Muscle of back (tissue), 13 donors: ENCODE measurements at places on chromosomes 3 and 15. TPM values are rescaled to one million over a fixed set of nuclear protein-coding genes. Genes with fewer than 3 reads are reported as not detected.
A peak's percentile ranks its signal among the peaks of the same experiment; 100 is the strongest.

The KCNMB2 gene
- polyA plus RNA-seq: 24.7 TPM

The FGF12 gene
- polyA plus RNA-seq: 2.9 TPM

The DGKG gene
- 2.5 TPM for polyA plus RNA-seq

The KCNAB1 gene
- polyA plus RNA-seq: 5.6 TPM

The SKIL gene
- 20.2 TPM for polyA plus RNA-seq

The CCDC80 gene
- 100 TPM for polyA plus RNA-seq

The CGNL1 gene
- 9.0 TPM for polyA plus RNA-seq

DNA sequence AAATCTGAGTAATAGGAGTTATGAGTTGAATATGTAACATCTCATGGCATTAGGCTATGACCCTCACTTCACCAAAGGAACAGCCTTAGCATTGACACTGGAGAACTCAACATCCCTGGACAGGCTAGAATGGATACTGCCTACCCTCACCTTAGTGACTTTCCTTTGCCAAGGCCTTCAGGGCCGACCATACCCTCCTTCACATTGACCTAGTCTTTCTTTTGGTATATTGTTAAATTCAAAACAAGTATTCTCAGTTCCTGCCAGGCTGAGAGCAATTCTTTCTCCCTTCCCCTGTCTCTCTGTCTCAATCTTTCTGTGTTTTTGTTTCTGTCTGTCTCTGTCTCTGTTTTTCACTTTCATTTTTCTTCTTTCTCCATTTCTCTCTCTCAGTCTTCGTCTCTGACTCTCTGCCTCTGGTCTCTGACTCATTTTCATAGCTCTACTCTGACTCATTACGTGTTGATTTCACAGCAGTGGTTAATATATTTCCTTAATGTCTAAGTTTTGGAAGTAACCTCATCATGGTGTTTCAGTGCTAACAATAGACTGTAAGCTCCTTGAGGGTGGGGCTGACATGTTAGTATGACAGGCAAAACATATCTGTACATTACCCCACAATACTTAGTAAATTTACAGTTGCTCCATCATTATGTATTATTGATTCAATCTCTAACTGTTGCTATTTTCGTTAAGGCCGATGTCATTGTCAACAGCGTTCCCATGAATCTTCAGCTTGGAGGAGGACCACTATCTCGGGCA lies 32.5 kb downstream of the PARP15 start:
- DNase-seq: peak; percentile 52

GRCh38 chr3:194369522-194370279 lies at the start of gene LRRC15:
LRRC15 (minus strand) TSS chr3:194369743; CDS start chr3:194361043, 8,700 bp downstream.
- no peak for DNase-seq

DNA sequence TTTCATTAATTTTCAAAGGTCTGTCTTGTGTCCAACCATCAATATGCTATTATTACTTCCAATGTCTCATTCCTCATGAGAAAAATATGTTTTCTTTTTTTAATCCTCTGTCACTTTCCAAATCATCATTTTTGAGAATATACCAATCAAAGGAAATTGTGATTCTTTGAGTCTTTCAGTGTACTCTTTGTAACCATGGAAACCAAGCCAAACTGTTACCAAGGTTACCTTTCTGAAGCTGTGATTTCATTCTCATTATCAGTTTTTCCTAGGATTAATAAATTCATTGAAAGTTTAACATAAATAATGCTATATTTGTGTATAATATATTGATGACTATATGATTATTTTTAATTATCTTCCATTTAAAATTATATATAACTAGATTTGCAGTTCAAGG lies 16.6 kb upstream of the PLSCR5 start:
- DNase-seq: no peak

- no peak for DNase-seq
Measured at GRCh38 chr3:8524249-8524648, 22.6 kb downstream of the LMCD1 start.

GRCh38 chr15:69929905-69930630 lies 167.6 kb downstream of the TLE3 start:
- DNase-seq: no peak

GRCh38 chr3:85161544-85161943 lies 202.8 kb downstream of the CADM2 start:
- DNase-seq: no peak

- no peak for DNase-seq
Measured at GRCh38 chr3:9250236-9250635, 790 bp upstream of the SRGAP3 start.

DNA sequence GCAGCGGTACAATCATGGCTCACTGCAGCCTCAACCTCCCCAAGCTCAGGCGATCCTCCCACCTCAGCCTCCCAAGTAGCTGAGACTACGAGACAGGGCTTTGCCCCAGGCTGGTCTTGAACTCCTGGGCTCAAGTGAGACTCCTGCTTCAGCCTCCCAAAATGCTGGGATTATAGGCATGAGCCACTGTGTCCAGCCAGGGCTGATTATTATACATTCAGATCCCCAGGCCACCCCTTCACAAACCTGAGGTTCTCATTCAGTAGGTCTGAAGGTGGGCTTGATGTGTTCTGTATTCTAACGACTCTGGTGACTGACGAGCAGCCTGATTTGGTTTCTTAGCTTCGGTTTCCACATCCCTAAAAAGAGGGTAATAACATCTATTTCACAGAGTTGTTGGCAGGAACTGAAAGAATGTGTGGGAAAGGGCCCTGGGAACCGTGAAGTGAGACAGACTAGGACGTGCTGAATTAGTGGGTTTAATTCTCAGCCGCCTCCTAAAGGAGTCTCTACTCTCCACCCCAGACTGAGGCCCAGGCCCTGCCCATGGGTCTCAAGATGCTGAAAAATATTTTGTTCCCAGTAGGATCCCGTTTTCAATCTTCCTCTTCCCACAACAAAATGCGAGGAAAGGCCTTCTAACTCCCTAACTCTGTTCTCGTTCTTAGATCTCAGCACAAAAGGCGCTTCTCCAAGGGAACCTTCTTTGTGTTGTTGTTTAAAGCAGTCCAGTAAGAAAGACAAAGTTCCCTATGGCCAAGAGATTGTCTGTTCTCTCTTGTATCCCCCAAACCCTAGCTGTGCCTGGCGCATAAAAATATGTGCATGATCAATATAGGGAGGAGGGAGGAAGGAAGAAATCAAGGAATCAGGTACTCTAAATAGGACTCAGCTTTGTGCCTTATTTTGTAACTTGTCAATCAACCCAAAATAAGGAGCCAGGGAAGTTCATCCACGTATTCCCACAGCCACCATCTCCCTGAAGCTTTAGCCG lies 210.0 kb upstream of the TOPAZ1 start:
- DNase-seq: no peak

GRCh38 chr15:40454904-40455391 lies 14.2 kb downstream of the BAHD1 start:
- DNase-seq: no peak

GRCh38 chr3:131178710-131179375 lies 152.2 kb downstream of the NEK11 start:
- DNase-seq: no peak

- DNase-seq: no peak
Measured at GRCh38 chr3:42704136-42704841, 1.7 kb upstream of the HHATL start.

- peak; percentile 33 for DNase-seq
Measured at GRCh38 chr3:109532257-109533216, 195.2 kb upstream of the DPPA4 start.

DNA sequence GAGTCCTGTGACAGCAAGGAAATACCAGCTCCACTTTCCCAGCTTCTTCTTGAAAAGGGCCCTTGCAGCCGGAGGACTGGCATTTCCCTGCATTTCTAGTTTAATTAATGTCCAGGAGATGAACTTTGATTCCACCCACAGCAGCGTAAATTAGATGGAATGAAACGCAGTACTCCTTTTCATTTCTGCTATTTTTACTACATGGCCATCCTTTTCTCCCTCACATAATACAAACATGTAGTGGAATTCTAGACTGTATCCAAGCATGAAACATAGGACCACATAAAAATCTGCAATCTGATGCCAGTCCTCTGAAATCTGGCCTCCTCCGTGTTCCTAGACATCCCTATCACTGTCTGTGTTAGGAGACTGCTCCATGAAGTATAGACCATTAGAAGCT lies 403.2 kb downstream of the NR2F2 start:
- DNase-seq: no peak

DNA sequence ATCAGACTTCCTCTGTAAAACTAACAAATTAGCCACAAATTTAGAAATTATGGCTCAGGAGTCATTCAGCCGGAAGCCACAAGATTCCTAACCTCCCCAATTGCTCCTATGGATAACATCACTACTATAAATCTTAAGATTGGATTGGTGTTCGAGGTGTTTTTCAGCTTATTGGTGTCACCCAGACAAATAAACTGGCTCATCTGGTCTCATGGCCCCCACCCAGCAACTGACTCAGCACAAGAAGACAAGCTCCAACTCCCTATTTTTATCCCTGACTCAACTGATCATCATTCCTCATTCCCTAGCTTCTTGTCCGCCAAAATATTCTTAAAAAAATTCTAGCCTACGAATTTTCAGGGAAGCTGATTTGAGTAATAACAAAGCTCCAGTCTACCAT lies 135.1 kb upstream of the STRIT1 start:
- DNase-seq: no peak

- DNase-seq: no peak
Measured at GRCh38 chr15:99929266-99929665, 196.0 kb upstream of the LYSMD4 start.

DNA sequence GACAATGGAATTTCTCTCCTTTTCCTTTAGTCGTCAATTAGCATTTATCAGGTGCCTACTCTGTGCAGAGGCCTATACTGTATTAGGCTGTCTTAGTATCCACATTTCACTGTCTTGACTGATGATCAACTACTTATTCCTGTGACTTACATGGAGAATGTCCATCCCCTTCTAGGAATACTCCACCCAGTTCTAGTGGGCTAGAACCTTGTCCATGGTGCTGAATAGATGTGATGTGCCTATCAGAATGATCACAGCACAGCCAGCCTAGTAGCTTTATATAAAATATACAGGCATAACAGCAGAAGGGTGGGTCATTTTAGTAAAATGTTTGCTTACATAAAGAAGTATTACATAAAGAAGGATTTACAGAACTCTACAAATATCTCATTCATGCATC lies 621.4 kb downstream of the PDCD6IP start:
- DNase-seq: no peak

DNA sequence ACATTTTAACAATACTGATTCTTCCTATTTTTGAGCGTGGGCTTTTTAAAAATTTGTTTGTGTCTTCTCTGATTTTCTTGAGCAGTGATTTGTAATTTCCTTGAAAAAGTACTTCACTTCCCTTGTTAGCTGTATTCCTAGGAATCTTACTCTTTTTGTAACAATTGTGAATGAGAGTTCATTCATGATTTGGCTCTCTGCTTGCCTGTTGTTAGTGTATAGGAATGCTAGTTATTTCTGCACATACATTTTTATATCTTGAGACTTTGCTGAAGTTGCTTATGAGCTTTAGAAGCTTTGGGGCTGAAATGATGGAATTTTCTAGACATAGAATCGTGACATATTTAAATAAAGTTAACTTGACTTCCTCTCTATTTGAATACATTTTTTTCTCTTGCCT lies 582.8 kb upstream of the BCHE start:
- no peak for DNase-seq

- DNase-seq: peak; percentile 87
Measured at GRCh38 chr3:72270072-72270681, 485.2 kb upstream of the PROK2 start.

DNA sequence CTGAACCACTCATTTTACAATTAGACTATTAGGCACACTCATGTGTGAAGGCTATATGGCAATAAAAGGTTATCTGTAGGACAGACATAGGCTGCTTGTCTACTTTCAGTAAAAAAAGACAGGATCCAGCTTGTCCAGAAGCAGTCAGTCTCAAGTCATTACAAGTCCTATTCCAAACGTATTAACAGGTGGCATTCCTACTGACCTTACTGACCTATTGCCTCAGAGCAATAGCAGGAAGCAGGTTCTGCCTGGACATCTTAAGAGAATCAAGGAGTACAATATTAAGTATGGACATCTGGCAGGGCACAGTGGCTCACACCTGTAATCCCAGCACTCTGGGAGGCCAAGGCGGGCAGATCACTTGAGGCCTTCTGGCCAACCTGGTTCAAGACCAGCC lies 7.0 kb downstream of the CMTM6 start:
- no peak for DNase-seq

DNA sequence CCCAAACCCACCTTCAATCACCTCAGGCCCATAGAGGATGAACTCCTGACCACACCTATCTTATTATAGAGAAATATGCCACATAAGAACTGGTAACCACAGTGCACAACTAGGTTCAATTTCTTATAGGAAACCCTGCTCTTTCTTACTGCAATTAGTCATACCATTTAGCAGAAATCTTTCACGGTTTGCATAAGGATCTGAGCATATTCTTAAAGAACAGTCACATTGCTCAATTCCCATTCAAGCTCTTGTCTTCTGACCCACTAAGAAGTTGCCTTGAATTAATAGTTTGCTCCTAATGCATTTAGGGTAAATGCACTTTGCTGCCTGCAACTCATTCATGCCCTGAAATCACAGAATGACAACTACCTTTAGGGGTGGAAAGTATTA lies 9.2 kb downstream of the ERC2 start:
- peak; percentile 21 for DNase-seq
